ENCODE measurements at places on chromosomes 6 and 20.

DNA sequence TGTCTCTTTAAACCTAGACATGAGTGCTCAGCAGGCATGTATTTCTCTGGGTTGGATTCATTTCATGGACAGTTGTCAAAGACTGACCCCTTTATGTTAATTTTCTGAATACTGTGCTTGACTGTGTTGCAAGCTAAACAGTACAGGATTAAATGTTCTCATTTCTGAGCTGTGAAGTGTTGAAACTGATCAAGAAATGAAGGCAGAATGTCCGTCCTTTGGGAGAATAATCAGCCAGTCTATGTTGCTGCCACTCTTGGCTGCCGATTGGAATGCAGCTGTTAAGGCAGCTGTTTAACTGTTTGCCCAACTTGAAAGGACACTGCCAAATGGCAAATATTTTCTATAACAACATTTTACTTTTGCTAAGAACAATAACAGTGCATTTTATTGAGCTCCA, 87.3 kb downstream of the CEP57L1 start:
- no peaks in the 10 kb centered on the region for H3K4me1 ChIP-seq
- no peak overlapping the region for H3K4me3 ChIP-seq
- DNase-seq = no peak

DNA sequence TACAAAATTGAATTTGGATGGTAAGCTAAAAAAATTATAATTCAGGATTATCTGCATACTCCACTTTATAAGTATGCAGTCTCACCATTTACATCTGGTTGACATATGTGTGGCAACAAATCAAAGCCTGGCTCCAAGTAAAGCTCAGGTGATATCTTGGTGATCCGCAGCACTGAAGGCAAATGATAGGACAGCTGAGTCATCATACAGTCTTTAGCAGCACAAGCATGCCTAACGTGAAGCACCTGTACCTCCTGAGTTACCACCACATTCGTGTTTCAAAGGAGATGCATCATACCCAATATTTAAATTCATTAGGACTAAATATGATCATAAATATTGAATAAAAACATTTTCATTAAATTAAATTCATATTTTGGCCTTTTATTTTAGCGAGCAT, 11.8 kb upstream of the STX11 start:
- DNase-seq = no peak
- no peak overlapping the region for H3K4me3 ChIP-seq
- H3K36me3 ChIP-seq = no peaks in the 10 kb centered on the region

DNA sequence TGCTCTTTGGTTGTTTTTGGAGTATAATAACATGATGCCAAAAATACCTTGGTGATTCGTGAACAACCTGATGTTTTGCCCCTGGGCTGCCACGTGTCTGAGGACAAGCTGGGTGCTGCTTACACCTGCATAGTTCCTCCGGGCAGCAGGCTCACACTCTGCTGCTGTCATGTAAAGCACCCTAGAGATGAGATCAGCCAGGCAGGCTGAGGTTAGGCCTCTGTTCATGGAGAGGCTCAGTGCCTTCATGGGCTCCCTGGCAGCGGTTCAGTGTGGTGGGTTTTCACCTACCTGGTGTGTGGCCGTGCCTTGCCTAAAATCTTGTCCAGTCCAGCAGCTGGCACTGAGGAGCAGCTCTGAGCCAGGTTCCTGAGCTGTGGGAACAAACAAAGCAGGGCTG, 60.1 kb upstream of the TAGAP start:
- no peak overlapping the region for H3K4me3 ChIP-seq
- H3K27me3 ChIP-seq = no peaks in the 10 kb centered on the region
- no peaks in the 10 kb centered on the region for H3K36me3 ChIP-seq
- H3K27ac ChIP-seq = no peak overlapping the region

DNA sequence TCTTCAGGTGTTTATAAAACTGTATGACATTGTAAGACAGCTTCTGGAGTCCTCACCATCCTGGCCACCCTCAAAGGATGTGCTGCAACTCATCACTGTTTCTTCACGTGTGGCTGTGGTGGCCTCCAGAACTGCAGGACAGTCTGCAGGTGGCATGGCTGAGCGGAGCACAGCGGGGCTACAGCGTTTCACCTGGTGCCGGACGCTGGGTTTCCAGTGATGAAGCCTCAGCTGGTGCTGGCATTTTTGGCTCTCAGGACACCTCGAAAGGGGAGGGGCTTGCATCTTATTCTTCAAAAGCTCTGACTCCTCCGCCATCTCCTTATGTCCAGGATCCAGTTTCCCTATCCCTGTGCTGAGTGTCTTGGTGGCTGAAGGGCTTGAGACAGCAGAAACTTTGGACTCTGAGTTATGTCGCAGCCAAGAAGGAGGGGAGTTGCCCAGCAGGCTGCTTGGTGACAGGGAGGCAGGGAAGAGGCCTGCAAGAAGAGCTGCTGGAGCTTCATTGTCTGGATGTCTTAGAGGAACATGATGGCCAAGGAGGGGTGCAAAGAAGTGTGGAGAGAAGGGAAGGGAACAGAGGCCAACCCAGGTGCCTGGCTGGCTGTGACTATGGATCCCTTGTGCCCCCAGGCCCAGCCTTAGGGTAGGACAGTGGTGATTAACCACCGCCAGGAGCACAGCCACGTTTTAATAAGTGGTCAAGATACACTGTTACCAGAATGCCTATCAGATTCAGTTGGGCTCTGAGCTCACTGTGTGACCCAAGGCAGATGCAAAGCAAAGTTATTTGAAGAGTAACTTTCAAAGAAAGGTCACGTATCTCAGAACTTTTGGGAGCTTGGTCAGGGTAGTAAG, 58.7 kb downstream of the GTF2H5 start:
- no peak overlapping the region for H3K4me3 ChIP-seq
- no peaks in the 10 kb centered on the region for H3K27me3 ChIP-seq
- no peak for DNase-seq
- H3K4me1 ChIP-seq = peaks cover 5% of the 10 kb centered on the region
- no peaks in the 10 kb centered on the region for H3K36me3 ChIP-seq

All from upper lobe of right lung (tissue), 1 donor.